Natural killer cell (primary cell): ENCODE measurements at places on chromosomes 6 and 20. TPM values are rescaled to one million over a fixed set of nuclear protein-coding genes. Genes with fewer than 3 reads are reported as not detected.

- no peaks in the 10 kb centered on the region for H3K27me3 ChIP-seq
- no peak overlapping the region for H3K27ac ChIP-seq
- no peak overlapping the region for H3K4me3 ChIP-seq
- peaks cover 3% of the 10 kb centered on the region for H3K4me1 ChIP-seq
- no peaks in the 10 kb centered on the region for H3K36me3 ChIP-seq
- DNase-seq = no peak
Measured at GRCh38 chr20:5719861-5720403, 30.3 kb upstream of the SHLD1 start.

DNA sequence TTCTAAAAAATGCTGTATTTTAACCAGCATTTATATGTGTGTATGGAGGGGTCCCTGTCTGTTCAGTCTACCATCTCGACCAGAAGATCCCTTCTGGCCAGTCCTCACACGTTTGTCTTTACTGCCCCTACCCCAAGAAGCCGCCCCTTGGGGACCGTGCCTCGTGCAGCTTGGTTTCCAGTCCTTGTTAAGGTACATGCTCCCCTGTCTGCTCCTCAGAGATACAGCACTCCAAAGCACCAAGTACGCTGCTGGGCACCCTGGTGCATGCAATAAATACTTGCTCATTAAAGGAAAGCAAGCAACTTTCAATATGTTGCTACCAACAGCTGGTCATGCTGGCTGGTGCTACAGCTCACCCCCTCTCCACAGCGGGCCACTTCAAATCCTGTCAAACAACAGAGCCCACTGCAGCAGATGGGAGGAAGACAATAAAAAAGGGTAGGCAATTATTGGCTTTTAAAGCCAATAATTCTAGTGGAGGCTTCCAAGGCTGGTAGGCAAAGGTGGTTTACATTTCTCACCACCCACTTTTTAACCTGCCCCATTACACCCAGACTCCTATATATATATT is 61.6 kb downstream of the PSMG4 start:
- peaks cover 17% of the 10 kb centered on the region for H3K4me1 ChIP-seq
- no peak for DNase-seq
- no peak overlapping the region for H3K27ac ChIP-seq
- H3K4me3 ChIP-seq = no peak overlapping the region

DNA sequence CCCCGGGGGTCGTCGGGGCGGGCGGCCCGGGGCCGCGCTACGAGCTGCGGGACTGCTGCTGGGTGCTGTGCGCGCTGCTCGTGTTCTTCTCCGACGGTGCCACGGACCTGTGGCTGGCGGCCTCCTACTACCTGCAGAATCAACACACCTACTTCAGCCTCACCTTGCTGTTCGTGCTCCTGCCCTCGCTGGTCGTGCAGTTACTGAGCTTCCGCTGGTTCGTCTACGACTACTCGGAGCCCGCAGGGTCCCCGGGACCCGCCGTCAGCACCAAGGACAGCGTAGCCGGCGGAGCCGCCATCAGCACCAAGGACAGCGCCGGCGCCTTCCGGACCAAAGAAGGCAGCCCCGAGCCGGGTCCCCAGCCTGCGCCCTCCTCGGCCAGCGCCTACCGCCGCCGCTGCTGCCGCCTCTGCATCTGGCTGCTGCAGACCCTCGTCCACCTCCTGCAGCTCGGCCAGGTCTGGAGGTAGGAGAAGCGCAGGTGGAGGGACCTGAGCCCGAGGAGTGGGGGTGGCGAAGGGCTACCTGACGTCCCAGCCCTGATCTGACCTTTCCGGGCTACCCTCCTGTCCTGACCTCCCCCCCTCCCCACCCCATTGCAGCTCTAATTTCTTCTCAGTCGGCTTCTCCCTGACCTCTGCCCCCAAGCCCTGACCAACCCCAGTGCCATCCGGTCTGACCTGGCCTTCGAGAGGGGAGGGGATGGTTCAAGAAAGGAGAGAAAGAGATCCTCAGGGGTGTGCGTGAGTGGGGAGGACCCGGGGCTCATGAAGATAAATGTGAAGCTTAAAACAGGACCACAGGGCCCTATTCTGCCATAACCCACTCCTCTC is 558 bp downstream of the XKR7 start:
- peaks cover 12% of the 10 kb centered on the region for H3K27me3 ChIP-seq
- peak; percentile 85 for DNase-seq
- H3K4me3 ChIP-seq = no peak overlapping the region
- H3K27ac ChIP-seq = no peak overlapping the region

- H3K27ac ChIP-seq = peak overlapping the region; percentile 33
- peaks cover 34% of the 10 kb centered on the region for H3K4me1 ChIP-seq
Measured at GRCh38 chr20:50513169-50514034, 3.2 kb downstream of the PTPN1 start.

DNA sequence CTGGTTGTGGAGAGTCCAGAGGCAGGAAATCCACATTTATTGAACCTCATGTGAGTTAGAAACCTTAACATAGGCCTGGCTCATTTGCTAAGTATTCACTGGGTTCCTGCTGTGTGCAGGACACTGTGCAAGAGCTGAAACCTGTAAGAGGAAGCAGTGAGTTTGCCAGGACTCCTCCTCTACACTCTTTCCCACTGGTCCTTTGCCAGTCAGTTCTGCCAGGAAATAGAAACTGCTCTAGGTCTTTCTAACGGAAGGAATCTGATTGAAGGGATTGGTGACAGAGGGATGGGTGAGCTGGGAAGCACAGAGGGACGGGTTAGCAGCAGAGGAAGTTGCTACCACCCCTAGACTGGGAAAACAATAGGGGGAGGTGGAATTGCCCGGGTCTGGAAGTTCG is 234.2 kb upstream of the ECI2 start:
- no peaks in the 10 kb centered on the region for H3K27me3 ChIP-seq
- H3K27ac ChIP-seq = no peak overlapping the region
- H3K36me3 ChIP-seq = no peaks in the 10 kb centered on the region
- no peak overlapping the region for H3K4me3 ChIP-seq
- no peak for DNase-seq

GRCh38 chr6:138115877-138116660 is 8.8 kb upstream of the PERP start:
- H3K4me1 ChIP-seq = no peaks in the 10 kb centered on the region
- H3K4me3 ChIP-seq = no peak overlapping the region
- H3K36me3 ChIP-seq = no peaks in the 10 kb centered on the region
- H3K27me3 ChIP-seq = no peaks in the 10 kb centered on the region
- no peak for DNase-seq
- H3K27ac ChIP-seq = no peak overlapping the region

DNA sequence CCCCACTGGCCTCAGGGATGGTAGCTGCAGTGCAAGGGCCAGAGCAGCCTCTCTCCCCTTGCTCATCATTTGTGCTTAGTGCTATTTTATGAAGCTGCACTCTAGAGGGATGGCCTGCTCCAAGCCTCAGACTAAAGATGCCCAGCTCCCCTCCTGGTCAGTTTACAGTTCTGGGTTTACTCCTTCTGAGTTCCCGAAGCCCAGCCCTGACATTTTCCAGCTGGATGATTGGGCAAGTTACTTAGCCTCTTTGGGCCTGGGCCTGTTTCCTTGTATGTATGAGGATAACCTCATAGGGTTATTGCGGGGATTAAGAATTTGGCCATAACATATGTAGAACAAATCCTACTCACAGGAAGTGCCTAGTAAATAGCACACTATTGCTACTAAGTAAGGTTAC is 31.8 kb upstream of the EMILIN3 start:
- H3K36me3 ChIP-seq = peaks cover 2% of the 10 kb centered on the region
- no peak overlapping the region for H3K27ac ChIP-seq
- H3K4me3 ChIP-seq = no peak overlapping the region
- DNase-seq = no peak
- no peaks in the 10 kb centered on the region for H3K27me3 ChIP-seq

- peaks cover 17% of the 10 kb centered on the region for H3K4me1 ChIP-seq
- peak overlapping the region; percentile 44 for H3K27ac ChIP-seq
- H3K27me3 ChIP-seq = no peaks in the 10 kb centered on the region
- DNase-seq = no peak
Measured at GRCh38 chr6:139539852-139540251, 165.4 kb upstream of the CITED2 start.

GRCh38 chr6:123091091-123091895 is 95.3 kb downstream of the CLVS2 start:
- no peaks in the 10 kb centered on the region for H3K36me3 ChIP-seq
- no peak overlapping the region for H3K27ac ChIP-seq
- no peaks in the 10 kb centered on the region for H3K27me3 ChIP-seq
- H3K4me3 ChIP-seq = no peak overlapping the region
- no peak for DNase-seq

GRCh38 chr20:34907616-34908469 is 31.4 kb downstream of the ACSS2 start:
- H3K4me1 ChIP-seq = no peaks in the 10 kb centered on the region
- DNase-seq = no peak
- no peaks in the 10 kb centered on the region for H3K36me3 ChIP-seq
- H3K27me3 ChIP-seq = no peaks in the 10 kb centered on the region
- H3K4me3 ChIP-seq = no peak overlapping the region

GRCh38 chr6:167787896-167788562 is 38.7 kb upstream of the AFDN start:
- H3K4me3 ChIP-seq = no peak overlapping the region
- H3K36me3 ChIP-seq = no peaks in the 10 kb centered on the region
- H3K27me3 ChIP-seq = no peaks in the 10 kb centered on the region

GRCh38 chr20:59363101-59363500 is 62.7 kb downstream of the EDN3 start:
- no peak overlapping the region for H3K27ac ChIP-seq
- no peaks in the 10 kb centered on the region for H3K4me1 ChIP-seq
- no peak for DNase-seq
- no peak overlapping the region for H3K4me3 ChIP-seq
- H3K27me3 ChIP-seq = no peaks in the 10 kb centered on the region

- H3K4me1 ChIP-seq = no peaks in the 10 kb centered on the region
- DNase-seq = no peak
- H3K27ac ChIP-seq = no peak overlapping the region
- peaks cover 2% of the 10 kb centered on the region for H3K27me3 ChIP-seq
- H3K4me3 ChIP-seq = no peak overlapping the region
- H3K36me3 ChIP-seq = no peaks in the 10 kb centered on the region
Measured at GRCh38 chr6:119575721-119576120, 226.2 kb upstream of the MAN1A1 start.

GRCh38 chr6:73017476-73017875 is 207.8 kb downstream of the KHDC1L start:
- H3K27me3 ChIP-seq = no peaks in the 10 kb centered on the region
- no peak overlapping the region for H3K4me3 ChIP-seq
- H3K36me3 ChIP-seq = no peaks in the 10 kb centered on the region
- DNase-seq = no peak

Gene TREM1
- 44.2 TPM for total RNA-seq

Gene FUT9
- total RNA-seq = not detected

Gene SLC22A1
- total RNA-seq = 1.4 TPM

Gene WFDC10B
- not detected for total RNA-seq

Gene AIG1
- 6.2 TPM for total RNA-seq

Gene TREML1
- total RNA-seq = 8.6 TPM

Gene PRICKLE4
- total RNA-seq = not detected

Gene ZNF165
- total RNA-seq = 0.61 TPM
